ENCODE measurements at places on chromosomes 13 and 19.
A peak's percentile ranks its signal among the peaks of the same experiment; 100 is the strongest.

DNA sequence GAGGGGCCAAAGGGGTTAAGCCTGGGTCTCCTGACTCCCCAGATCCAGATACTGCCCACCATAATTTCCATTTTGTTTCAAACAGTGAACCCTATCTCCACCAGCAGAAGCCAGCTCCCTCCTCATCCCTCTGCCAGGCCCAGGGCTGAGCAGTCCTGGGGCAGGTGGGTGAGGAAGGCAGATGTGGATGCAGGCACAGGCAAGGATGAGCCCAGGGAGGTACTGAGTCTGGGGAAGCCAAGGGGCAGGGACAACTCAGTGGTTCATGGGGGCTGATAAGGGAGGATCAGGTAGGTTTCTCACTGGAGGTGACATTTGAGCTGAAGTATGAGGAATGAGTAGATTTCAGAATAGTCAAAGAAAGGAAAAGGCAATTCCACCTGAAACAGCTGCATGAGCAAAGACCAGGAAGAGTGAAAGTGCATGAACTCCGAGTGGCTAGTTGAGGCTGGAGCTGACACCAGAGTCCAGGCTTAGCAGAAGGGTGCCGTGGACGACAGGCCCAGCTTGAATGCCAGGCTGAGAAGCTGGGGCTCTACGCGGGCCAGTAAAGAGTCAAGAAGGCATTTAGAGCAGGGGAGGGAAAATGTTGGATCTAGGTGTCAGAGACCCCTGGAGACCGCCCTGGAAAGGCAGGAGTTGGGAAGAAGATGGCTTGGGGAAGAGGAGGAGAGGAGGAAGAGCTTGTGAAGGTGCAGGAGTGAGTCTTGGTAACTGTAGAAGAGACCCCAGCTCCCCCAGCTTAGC is 10.3 kb downstream of the CIC start:
- no peak for DNase-seq

- DNase-seq: no peak
These were observed 370.4 kb downstream of the NDFIP2 start for GRCh38 chr13:79851318-79851717.

- DNase-seq: peak; percentile 39
These were observed 63.4 kb downstream of the EFNB2 start for GRCh38 chr13:106471957-106472543.

GRCh38 chr13:85508683-85509329 is 290.4 kb downstream of the SLITRK6 start:
- DNase-seq: no peak

DNA sequence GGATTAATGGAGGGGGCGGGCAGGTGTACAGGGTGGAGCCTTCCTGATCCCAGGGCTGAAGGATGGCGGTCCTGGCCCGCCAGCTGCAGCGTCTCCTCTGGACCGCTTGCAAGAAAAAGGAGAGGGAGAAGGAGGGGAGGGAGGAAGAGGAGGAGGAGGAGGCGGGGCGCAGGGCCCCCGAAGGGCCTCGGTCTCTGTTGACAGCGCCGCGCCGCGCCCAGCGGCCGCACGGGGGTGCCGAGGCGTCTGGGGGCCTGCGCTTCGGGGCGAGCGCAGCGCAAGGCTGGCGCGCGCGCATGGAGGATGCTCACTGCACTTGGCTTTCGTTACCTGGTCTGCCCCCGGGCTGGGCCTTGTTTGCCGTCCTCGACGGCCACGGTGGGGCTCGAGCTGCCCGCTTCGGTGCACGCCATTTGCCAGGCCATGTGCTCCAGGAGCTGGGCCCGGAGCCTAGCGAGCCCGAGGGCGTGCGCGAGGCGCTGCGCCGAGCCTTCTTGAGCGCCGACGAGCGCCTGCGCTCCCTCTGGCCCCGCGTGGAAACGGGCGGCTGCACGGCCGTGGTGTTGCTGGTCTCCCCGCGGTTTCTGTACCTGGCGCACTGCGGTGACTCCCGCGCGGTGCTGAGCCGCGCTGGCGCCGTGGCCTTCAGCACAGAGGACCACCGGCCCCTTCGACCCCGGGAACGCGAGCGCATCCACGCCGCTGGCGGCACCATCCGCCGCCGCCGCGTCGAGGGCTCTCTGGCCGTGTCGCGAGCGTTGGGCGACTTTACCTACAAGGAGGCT is at the start of gene PPM1N:
Gene PPM1N (plus strand): TSS at position 33 of the 785 bp plus-strand sequence. CDS start 30 bp downstream, at position 63.
- no peak for DNase-seq

- DNase-seq: no peak
These were observed 61.2 kb downstream of the CDADC1 start for GRCh38 chr13:49308921-49309408.

DNA sequence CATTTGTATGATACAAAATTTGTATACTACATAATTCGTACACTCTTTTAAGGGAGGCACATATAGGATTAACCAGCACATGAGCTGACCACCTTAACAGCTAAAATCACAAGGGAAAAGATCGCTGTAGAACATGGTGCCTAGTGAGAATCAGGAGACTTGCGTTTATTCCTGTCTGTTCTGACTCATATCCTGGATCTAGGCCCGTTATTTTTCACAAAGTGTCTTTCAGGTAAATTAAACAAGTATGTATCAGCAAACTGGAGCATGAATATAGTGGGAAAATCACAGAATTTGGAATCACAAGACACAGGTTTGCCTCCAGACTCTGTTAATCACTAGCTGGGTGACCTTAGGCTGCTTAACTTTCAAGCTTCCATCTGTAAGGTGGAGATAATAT is 47.5 kb upstream of the ESD start:
- DNase-seq: no peak

DNA sequence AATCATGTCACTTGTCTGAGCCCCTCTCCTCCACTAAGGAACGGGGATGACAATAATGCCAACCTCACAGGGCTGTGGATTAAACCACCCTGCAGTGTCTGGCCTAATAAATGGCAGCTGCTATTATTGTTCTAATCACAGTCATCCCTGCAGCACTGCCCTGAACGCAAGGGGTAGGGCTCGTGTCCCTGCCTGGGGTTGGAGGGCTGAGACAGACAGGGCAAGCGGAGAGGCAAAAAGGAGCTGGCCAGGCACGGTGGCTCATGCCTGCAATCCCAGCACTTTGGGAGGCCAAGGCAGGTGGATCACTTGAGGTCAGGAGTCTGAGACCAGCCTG is 10.2 kb upstream of the KPTN start:
- DNase-seq: no peak

- no peak for DNase-seq
These were observed 3.0 kb upstream of the EEF1AKMT1 start for GRCh38 chr13:20776751-20777150.

GRCh38 chr13:22243469-22244163 is 572.7 kb downstream of the FGF9 start:
- no peak for DNase-seq

DNA sequence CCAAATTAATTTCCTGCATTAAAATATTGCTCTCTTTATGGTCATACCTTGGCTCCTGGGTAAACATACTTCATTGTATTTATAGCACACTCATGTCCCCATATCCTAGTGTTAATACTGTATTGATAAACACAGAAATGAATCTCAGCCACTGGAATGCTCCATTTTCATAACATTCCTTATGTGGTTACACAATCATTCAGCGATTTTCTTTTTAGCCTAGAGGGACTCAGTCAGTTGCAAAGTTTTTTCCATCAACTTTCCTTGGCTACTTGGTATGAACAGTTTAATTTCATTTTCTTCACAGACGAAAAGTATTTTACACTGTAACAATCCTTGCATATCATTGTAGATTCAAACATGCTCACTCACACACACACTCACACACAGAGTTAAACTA is 471.5 kb downstream of the FGF14 start:
- no peak for DNase-seq

- no peak for DNase-seq
These were observed 263.1 kb downstream of the ZNF536 start for GRCh38 chr19:30634996-30635975.

DNA sequence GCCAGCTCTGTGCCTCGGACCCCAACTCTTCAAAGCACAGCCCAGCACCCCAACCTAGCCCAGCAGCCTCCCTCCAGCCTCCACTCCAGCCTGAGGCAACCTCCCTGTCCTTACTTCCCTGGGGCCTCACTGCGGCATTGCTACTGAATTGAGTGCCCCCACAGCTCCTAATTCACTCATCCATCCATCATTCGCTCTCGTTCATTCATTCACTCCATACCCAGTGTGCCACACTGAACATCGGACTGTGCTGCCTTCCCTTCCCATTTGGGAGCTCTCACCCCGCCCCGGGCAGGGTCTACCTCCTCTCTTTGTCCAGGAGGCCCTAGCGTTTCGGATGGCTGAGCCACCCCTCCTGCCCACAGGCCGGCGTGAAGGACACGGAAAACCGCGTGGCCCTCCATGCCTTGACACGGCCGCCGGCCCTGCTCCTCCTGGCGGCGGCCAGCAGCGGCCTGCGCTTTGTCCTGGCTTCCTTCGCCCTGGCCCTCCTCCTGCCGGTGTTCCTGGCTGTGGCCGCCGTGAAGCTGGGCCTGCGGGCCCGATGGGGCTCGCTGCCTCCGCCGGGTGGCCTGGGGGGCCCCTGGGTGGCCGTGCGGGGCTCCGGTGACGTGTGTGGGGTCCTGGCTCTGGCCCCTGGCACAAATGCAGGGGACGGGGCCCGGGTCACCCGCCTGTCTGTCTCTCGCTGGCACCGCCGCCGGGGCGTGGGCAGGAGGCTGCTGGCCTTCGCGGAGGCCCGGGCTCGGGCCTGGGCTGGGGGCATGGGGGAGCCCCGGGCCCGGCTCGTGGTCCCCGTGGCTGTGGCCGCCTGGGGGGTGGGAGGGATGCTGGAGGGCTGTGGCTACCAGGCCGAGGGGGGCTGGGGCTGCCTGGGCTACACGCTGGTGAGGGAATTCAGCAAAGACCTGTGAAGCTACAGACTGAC is 1.3 kb downstream of the NAT14 start:
- DNase-seq: no peak

GRCh38 chr19:8877854-8878705 is 45.9 kb downstream of the MBD3L1 start:
- no peak for DNase-seq

- no peak for DNase-seq
These were observed 426.8 kb upstream of the SLITRK5 start for GRCh38 chr13:87244256-87244890.

DNA sequence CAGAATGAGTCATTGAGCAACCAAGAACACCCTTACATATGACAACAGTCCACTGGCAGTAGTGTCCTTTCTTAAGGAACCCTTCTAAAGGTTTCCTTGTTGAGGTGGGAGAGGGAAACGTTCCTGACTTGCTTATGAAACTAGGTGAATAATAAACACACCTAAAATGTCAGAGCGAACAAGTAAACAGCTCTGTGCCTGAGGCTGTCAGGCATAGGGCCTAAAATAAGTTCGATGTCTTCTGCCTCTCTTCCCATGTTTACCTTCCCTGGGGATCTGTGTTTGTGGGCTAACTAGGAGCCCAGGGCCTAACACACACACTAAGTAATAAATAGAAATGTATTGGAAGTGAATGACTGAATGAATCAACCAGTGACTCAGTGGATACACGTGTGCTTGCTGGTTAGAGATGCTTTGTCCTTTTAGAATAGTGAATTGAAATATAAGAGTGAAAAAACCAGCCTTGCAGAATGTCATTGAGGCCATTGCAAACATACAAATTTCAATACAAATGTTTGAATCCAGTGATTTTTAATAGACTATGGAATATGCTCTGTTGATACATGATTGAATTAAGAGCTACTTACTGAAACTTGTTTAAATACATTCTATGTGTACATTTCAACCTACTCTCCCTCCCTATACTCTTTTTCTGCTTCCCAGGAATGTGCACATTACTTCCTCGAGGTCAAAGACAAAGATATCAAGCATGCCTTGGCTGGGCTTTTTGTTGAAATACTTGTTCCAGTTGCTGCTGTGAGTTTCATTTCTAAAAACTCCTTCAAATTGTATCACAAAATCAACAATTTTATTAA is 102.9 kb downstream of the FRY start:
- no peak for DNase-seq

DNA sequence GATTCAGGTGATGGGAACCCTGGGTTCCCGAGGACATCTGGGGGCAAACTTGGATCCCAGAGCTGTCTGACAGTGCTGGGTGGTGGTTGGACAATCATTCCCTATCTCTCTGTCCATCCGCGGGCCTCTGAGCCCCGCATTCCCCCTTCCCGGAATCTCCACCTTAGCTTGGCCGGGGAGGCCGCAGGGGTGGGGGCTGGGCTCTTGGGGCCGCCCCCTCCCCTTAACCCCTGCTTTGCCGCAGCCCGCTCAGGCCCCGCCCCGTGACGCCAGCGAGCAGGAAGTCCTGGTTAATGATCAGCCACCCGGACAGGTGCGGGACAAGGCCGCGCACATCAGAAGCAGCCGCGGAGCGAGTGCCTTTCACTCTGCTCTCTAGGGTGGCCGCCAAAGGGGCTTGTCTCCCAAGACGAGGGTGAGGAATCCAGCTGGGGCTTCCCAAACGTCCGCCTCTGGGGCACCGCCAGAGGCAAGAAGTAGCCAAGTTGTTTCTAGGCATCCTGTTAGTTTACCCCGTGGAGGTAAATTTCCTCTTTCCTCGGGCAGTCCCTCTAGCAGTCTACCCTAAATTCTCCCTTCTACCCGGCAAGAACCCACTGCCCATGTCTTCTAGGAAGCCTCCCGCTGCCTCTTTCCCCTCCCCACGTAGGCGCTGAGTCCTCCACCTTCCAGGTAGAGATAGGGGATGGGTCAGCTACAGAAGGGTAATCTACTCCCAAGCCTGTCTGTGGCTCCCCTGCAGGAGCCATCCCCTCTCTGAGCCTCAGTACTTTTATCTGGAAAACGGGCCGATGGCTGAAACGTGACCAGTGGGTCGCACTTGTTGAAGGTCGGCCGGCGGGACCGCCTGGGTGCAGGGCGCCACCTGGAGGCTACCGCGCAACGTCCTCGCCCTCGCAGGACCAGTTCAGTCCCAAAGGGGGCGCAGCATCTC is 3.0 kb downstream of the IRF2BP1 start:
- DNase-seq: peak; percentile 70

DNA sequence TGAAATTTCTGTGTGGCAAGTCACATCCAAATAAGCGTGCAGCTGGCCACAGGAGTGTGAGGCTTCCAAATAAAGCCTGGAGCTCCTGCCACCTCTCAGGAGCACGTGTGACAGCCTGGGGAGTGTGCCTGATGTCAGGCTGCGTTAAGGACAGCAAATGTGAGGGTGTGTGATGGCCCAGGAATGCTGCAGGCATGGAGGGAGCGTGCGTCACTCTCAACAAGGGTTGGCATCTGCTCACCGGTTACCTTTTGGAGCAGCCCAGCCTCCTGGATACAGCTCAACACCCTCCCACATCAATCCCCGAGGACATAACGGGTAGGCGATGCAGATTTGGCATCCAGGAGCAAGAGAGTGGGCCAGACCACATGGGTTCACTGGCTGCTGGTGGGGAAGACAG is 19.0 kb downstream of the NUMBL start:
- DNase-seq: no peak

Data from T1000 (cell line).